PC-9 (cell line): ENCODE measurements at places on chromosomes 2 and 18.

GRCh38 chr2:96565111-96565510, 28.6 kb downstream of the ARID5A start:
- DNase-seq, result no peak

DNA sequence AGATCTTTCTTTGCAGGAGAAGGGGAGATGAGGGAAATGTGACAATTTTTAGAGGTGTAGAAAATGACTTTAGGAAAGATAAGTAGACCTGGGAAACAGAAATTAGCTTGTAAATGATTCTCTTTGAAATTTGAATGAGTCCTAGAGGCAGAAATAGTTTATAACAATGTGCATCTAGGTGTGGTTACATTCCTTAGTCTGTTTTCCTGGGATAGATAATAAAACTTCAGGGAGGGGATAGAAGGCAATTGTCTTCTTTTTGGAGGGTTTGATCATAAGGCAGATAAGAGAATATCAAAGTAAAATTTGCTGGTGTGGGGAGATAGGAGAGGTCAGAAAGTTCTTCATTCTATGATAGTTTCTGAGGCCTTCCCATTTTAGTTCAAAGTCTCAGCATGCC, 1344.3 kb upstream of the LRRTM1 start:
- no peak for DNase-seq

GRCh38 chr2:20433946-20434553, 12.8 kb upstream of the RHOB start:
- DNase-seq, result no peak

DNA sequence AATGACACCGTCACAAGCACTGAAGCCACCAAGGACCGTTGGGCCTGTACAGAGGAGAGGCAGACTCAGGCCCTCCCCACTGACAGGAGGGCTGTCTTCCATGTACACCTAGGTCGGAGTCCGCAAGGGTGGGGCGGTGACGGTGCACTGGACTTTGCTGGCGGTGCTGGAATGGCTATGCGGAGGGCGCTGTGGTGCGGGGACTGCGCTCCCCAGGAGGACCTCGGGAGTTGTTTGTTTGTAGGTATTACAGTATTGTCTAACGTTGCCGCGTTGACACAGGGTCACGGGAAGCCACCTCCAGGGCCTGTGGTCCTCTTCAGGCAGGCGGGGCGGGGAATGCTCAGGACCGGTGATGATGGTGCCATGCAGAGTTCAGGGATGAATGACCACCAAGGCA, 126.2 kb downstream of the TPO start:
- no peak for DNase-seq

- DNase-seq, result no peak
Observed at GRCh38 chr2:44778671-44779476, 162.6 kb upstream of the SIX3 start.

DNA sequence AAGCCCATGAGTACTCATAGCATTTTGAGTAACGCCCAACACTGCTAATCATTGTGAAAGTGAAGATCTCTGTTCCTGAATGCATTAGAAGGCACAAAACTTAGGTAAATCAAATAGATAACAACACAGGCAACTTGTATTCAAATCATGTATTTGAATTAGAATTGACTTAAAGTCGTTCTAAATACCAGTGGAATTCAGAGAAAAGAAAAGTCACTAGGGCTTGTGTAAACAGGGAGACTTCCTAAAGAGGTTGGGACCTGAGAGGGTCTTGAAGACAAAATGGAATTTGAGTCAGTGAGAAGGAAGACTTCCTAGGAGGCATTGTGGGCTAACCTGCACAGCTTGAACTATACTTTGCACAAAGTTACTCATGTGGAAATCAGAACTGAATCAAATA, 127.2 kb downstream of the CTNNA2 start:
- no peak for DNase-seq

DNA sequence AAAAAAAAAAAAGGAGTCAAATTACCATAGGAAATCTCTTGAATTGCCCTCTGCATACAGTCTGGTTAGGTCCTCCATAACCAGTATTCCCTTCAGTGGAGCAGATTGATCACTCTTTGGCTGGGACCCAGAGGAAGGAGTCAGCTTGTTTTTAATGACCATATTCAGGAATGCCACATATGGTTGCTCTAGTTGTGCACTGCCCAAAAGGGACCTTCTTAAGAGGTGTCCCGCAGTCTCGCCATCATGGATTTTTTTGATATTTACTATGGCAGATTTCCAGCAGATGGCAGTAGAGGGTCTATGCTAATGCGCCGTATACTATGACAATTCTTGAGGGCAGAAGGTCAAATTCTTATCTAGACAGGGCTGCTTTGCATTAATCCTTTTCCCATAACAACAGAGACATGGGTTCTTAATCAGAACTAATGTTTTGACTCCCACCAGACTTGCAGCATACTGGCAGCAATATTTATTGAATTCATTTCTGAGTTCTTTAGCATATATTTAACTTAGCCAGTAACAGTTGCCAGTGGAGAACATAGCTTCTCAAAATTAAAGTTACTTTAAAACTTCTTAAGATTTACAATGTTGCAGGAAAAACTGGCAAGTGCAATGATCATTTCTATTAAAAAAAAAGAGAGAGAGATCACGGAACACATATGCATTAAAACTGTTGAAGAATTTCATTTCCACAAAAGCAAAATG, 31.8 kb upstream of the INPP4A start:
- peak; percentile 50 for DNase-seq

DNA sequence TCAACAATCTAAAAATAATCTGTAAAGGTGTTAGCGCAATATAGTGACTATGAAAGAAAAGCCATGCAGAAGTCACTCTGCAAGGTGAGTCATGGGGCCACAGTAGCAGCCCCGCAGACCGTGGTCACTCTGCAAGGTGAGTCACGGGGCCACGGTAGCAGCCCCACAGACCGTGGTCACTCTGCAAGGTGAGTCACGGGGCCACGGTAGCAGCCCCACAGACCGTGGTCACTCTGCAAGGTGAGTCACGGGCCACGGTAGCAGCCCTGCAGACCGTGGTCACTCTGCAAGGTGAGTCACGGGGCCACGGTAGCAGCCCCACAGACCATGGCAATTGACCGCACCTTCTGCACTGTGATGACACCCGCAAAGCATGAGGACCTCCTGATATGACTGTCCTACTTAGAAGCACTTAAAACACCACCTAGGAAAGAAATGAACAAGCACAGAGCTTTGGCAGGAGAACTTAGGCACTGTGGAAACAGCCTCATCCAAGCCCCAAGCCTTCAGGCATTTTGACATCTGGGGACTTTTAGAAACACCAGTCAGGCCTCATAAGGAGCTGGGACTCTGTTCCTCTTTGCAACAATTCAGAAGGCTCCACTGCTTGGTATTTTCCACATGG, 70.1 kb downstream of the LDLRAD4 start:
- no peak for DNase-seq

GRCh38 chr18:59874166-59874565, 25.6 kb upstream of the PMAIP1 start:
- DNase-seq, result peak; percentile 80

- no peak for DNase-seq
Observed at GRCh38 chr2:180905461-180905860, 74.9 kb upstream of the UBE2E3 start.

GRCh38 chr2:102334486-102334885, 21.1 kb upstream of the IL18R1 start:
- DNase-seq, result no peak

GRCh38 chr2:58769864-58770234, 528.7 kb upstream of the FANCL start:
- DNase-seq, result no peak

GRCh38 chr2:38394903-38395341, 17.8 kb upstream of the ATL2 start:
- DNase-seq, result peak; percentile 96

- DNase-seq, result no peak
Observed at GRCh38 chr2:193980599-193980998, 1676.4 kb upstream of the SLC39A10 start.

- DNase-seq, result no peak
Observed at GRCh38 chr2:197908990-197909776, 104.8 kb downstream of the PLCL1 start.

DNA sequence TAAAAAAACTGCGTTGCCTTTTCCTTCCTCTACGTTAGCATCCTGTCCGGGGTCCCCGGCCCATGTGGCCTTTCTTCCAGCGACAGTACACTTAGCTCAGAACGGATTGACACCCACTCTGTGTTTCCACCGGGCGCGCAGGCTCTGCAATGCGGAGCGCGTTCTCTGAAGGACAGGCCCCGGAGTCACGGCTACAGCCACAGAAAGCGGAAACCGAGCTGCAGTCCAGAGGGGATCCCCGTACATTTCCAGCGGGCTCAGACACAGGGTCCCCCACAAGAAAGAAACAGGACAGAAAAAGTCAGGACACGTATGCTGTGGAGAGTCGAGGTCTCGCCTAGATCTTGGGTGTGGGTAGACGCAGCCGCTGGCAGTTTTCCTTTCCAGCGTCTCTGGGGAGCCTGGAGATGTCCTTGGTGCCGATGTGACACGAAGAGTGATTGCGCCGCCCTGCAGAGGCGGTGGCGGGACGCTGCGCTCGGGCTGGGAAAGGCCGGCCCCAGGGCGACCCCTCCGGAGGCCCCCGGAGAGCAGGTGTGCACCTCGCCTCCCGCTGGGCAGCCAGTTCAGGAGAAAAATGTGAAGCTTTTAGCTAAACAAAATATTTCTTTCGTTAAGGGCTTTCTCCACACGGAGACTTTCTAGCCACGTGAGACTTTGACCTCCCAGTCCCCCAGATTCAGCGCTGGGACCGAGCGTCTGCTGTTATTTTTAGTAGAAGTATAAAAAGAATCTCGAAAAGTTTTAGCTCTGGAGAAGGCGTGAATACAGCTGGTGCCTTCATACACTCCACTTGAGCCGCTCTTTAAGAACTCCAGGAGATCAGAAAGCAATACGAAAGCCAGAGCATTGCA, 1.3 kb upstream of the ACKR3 start:
- peak; percentile 47 for DNase-seq

- no peak for DNase-seq
Observed at GRCh38 chr2:7994397-7994951, 687.4 kb upstream of the ID2 start.

DNA sequence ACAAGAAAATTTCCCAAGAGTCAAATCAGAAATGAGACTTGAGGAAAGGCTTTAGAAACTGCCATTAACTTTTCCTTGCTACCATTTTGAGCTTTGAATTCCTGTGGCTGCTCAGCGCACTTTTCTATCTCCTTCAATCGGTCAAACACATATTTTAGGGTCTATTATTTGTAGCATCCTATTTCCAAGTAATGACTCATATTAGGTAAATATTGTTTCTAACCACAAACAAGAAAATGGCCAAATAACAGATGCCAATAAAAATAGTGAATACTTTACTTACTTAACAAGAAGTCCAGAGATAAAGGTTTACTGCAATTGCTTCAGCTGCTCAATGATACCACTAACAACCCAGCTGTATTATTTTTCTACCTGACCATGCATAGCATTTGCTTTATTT, 29.7 kb upstream of the CCDC178 start:
- DNase-seq, result no peak

- DNase-seq, result no peak
Observed at GRCh38 chr2:64630752-64631151, 23.0 kb downstream of the SERTAD2 start.
